ENCODE measurements at places on chromosomes 13 and 19.

- no peak for DNase-seq
Measured at GRCh38 chr19:15616627-15617270, 1.7 kb downstream of the CYP4F8 start.

- no peak for DNase-seq
Measured at GRCh38 chr13:53198736-53199135, 170.1 kb downstream of the OLFM4 start.

DNA sequence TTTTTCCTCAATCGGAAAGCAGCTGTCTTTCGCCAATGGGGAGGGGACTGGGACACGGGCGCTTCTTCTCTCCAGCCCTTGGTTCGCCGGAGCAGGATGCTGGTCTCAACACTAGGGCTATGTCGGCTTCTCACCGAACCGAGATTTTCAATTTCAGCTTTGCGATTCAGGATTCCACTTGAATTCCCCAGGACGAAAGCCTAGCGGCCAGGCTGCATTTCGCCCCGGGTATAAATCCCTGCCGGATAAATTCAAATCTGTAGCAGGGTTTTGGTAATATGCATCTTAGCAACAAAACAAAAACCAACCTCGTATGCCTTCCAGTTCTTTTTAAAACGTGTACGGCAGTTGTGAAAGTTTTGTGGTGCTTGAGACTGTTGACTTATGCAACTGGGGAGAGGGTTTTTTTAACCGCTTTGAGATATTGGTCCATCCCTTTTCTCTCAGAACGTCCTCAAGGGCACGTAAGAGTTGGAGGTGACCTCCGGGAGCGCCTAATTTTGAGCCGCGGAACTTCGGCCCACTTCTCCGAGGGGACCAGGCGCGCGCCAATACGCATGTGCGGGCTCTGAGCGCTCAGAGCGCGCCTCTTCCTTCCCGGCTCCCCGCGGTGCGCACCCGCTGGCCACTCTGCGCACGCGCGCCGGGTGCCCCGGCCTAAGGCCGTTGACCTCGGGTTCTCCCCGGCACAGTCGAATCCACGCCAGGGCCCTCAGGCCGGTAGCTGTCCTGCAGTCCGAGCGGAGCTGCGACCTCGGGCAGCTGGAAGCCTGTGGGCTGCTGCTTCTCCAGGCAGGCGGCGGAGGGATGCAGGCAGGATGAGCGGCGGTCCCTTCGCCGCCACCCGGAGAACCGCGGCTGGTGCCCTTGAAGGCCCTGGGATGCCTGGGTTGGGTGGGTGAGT is 7.6 kb downstream of the POU4F1 start:
- no peak for DNase-seq

GRCh38 chr19:54470991-54471782 is 1.9 kb downstream of the CDC42EP5 start:
- peak; percentile 13 for DNase-seq

DNA sequence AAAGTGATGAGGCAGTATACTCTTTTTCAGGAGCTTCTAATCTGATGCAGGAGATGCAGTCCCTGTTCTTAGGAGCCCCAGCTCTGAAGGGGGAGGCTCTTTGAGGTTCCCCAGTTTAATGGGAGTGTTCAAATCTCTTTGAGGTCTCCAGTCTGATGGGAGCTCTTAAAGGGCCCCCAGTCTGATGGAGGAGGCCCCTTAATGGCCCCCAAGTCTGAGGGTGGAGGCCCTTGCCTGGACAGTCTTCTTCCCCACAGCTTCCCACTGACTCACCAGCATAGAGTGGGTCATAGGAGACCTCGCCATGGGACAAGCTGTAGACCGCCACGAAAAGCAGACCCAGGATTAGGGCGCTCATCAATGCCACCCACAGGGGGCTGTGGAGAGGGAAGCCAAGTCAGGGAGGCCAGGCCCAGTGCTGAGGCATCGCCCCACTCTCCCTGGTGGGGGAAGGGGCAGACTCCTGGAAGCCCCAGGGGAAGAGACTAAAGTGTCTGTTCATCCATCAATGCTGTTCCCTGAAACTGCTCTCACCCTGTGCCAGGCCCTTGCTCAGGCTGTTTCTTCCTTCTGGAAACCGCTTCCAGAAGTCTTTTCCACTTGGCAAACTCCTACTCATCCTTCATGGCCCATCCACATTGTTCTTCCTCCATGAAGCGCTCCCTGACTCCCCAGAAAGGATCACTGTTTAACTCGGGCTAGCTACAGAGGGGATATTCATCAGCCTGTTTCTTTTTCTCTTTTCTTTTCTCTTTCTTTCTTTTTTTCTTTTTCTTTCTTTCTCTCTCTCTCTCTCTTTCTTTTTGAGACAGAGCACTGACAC is 2.1 kb downstream of the TM6SF2 start:
- no peak for DNase-seq

DNA sequence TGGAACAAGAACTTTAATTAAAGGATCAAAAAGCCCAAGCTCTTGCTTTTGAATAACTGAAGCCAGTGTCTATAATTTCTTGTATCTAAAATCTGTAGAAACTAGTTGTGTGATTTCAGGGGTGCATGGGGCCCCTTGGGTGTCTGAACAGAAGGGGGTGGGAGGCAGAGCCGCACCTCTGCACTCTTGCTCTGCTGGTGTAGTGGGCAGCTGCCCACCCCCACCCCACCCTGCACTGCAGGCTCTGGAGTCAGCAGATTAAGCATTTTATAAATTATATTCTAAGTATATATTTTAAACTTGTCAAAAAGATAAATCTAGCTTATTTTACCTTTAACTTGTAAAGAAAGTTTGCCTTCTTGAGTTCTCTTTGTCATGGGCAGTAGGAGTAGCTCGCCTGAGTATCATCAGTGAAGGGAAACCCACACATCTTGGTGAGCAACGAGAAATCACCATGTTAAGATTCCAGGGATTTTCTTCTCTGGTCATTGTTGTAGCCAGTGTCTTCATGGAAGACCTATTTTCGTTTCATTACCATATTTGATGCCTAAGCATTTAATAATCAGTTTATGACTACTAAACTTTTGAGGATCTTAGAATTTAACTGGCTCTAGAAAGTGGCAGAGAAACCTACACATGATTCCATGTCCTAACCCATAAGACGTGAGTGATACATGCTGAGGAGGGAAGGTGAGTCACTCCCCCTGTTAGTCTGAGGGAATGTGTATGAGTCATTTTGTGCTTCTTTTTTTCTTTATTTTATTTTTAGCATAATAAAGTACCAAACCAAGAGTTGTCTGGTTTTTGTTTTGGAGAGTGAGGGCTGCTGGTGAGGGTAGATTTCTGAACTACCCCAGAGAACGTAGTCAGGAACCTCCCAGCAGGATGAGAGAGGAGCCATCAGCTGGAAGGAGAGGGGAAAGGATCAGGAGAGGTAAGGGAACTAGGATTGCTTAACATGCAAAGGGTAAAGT is 7.7 kb downstream of the UBE2L5 start:
- no peak for DNase-seq

GRCh38 chr19:14979476-14980255 is at the start of gene SLC1A6:
Gene SLC1A6, minus strand, starts transcription at chr19:14979864. Its CDS starts 6,954 bp downstream, at chr19:14972910.
- DNase-seq, result peak; percentile 11

- DNase-seq, result no peak
Measured at GRCh38 chr13:93450191-93450621, 223.6 kb downstream of the GPC6 start.

DNA sequence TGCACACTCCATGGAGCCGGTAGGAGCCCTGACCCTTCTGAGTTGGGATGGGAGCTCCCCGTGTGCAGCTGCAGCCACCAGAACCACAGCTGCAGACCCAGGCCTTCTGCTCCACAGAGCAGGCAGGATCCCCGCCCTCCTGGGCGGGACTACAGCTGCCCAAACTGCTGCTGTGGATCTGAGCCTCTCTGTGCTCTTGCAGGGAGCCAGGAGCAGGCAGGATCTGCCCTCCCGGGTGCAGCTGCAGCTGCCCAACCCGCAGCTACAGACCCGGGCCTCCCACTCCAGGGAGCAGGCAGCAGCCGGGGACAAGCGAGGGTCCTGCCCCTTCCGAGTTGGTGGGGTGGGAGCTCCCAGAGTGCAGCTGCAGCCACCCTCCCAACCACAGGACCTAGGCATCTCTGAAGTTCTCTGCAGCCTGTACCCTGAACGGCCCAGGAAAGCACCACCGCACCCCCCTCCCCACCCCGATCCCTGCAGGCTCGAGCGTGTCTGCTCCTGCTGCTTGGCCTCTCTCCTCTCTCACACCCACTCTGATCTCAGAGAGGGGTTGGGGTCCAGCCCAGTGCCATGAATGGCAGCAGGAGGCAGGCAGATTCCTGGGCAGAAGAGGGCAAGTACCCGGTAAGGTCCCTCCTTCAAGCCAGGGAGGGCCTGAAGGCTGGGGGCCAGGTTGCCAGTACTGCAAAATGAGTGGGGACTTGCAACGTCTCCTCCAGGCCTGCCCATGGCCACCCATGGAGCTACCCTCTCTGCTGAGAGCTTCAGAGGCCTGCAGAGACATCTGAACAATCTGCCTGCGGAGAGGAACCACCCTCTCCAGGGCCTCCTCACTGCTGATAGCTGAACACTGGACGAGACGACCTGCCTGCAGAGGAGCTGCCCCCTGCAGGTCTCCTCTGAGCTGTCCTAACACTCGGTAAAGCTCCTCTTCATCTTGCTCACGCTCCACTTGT is 16.4 kb upstream of the EMP3 start:
- no peak for DNase-seq

DNA sequence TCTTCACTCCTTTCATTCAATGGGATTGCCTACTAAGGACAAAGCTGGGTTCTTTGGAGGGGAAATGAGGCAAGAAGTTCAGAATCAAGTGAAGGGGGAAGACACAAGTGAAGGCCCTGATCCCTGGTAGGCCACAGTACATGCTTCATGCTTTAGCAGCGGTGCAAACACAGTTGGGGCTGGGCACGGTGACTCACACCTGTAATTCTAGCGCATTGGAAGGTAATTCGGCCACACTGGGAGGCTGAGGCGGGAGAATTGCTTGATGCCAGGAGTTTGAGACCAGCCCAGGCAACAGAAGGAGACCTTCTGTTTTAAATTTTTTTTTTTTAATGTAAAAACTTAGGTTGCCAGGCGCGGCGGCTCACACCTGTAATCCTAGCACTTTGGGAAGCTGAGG is 23.4 kb upstream of the GATAD2A start:
- no peak for DNase-seq

DNA sequence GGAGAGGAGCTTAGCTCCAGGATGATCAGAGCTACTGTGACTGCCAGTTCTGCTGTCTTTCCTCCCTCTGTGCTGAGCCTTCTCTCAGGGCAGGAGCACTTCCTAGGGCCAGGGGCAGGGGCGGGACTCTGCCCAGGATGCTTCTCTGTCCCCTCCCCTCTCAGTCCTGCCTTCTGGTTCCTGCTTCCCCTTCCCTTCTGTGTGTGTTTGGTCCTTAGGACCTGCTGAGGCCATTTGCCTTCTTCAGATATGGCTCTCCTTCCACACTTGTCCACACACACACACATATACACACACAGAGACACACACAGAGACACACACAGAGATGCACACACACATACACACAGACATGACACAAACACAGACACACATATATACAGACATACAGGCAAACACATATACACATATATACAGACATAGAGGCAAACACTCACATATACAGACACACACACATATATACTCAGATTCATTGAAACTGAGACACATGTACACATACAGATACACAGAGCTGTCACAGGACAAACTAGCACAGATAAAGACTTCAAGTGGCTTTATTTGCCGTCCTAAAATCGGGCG is 22.0 kb upstream of the CD177 start:
- DNase-seq, result no peak
